Astrocyte (in vitro differentiated cells and primary cell): ENCODE measurements at places on chromosomes 3 and 15. TPM values are rescaled to one million over a fixed set of nuclear protein-coding genes. Genes with fewer than 3 reads are reported as not detected.
A peak's percentile ranks its signal among the peaks of the same experiment; 100 is the strongest.

GRCh38 chr15:28984421-28985315 lies 98.9 kb downstream of the APBA2 start:
- H3K4me3 ChIP-seq, result no peak overlapping the region
- no peak overlapping the region for H3K27ac ChIP-seq
- no peaks in the 10 kb centered on the region for H3K27me3 ChIP-seq
- H3K4me1 ChIP-seq, result peaks cover 1% of the 10 kb centered on the region
- no peaks in the 10 kb centered on the region for H3K36me3 ChIP-seq
- DNase-seq, result peak; percentile 64

- no peaks in the 10 kb centered on the region for H3K4me1 ChIP-seq
- DNase-seq, result no peak
- no peak overlapping the region for H3K27ac ChIP-seq
These were observed 735.6 kb downstream of the PDCD6IP start for GRCh38 chr3:34534013-34534412.

- no peaks in the 10 kb centered on the region for H3K27me3 ChIP-seq
- no peak overlapping the region for H3K27ac ChIP-seq
- no peak overlapping the region for H3K4me3 ChIP-seq
- no peaks in the 10 kb centered on the region for H3K36me3 ChIP-seq
These were observed 18.3 kb upstream of the MED12L start for GRCh38 chr3:151067158-151067557.

GRCh38 chr15:73927476-73928240 lies 1.4 kb downstream of the LOXL1 start:
- H3K4me3 ChIP-seq, result peak overlapping the region; percentile 80
- peak overlapping the region; percentile 94 for H3K27ac ChIP-seq
- H3K36me3 ChIP-seq, result no peaks in the 10 kb centered on the region
- no peaks in the 10 kb centered on the region for H3K27me3 ChIP-seq
- DNase-seq, result no peak
- peaks cover 82% of the 10 kb centered on the region for H3K4me1 ChIP-seq

DNA sequence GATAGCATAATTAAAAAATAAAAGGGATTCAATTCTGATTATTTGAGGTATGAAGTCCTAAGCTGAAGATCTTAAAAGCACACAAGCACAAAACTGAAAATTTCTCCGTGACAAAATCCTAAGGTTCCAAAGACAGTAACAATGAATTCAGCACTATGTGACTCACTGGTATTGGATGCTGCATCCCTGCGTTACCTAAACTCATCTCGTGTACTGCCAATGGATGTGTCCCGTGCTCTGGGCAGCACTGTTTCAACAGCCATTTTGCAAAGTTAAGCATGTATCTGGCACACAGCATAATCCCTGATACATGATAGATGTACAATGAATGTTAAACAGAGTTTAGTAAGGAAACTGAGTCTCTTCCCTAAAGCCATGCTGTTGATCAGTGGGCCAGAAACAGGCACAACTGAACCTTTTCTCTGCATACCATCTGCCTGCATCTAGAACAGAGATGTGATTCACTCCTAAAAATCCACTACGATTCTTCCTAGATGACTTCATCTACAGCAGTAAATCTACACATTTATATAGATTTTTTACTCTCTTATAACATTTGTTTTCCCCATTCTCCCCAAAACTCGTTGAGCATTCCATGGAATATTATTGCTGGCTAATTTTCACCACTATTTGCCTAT lies 14.3 kb downstream of the SUCLG2 start:
- H3K27ac ChIP-seq, result peak overlapping the region; percentile 8
- no peaks in the 10 kb centered on the region for H3K27me3 ChIP-seq
- H3K4me3 ChIP-seq, result no peak overlapping the region

ALDH1A3 gene
- total RNA-seq, result 0.55 and 0.95 TPM in 2 replicates

LMAN1L gene
- 0.32 TPM in 1 of 2 replicates, not detected in the other for total RNA-seq

IL17RB gene
- total RNA-seq, result 0.16 TPM in 1 of 2 replicates, not detected in the other

MRPS25 gene
- total RNA-seq, result 32.9 and 38.9 TPM in 2 replicates

SERINC4 gene
- 0.30 TPM in 1 of 2 replicates, not detected in the other for total RNA-seq
